ENCODE measurements at places on chromosomes 7 and 10. TPM values are rescaled to one million over a fixed set of nuclear protein-coding genes. Genes with fewer than 3 reads are reported as not detected.

GRCh38 chr10:122176232-122177213 is 94.6 kb upstream of the BTBD16 start:
- DNase-seq, result no peak

DNA sequence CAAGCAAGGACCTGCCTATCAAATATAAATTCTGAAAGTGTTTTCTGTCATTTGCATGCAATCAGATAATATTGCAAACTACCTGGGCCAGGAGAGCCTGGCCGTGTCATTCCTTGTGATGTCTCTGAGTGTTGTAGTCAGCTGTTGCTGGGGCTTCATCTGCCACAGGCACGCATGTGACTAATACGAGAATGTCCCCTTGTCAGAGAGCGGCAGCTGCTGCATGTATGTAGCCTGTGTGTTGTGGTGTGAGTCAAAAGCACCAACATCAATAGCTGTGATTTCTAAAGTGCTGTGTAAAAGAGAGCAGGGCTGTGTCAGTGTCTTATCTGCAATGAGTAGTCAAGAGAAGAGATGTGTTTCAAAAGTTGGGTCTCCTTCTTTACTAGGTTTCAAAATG is 155.4 kb downstream of the POU6F2 start:
- no peak for DNase-seq

- no peak for DNase-seq
Observed at GRCh38 chr10:97353945-97354344, 19.4 kb upstream of the FRAT2 start.

The BEND7 gene
- total RNA-seq, result 28.0 TPM

GRCh38 chr7:138549082-138549481 is 89.0 kb downstream of the TRIM24 start:
- DNase-seq, result no peak

DNA sequence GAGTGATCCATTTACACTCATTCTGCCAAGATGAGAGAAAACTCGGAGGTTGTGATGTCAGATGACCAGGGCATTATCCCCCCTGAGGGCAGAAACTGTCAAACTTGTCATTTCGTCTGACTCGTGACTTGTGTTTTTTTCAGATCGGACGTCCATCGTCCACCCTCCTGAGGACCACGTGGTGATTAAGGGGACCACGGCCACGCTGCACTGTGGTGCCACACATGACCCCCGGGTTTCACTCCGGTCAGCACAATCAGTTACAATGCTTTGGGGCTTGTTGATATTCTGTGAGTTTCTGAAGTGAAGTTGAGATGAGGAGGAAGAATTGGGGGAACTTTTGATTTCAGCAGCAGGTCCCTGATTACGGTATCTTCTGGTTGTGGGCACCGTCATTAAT is 670.3 kb downstream of the SDK1 start:
- no peak for DNase-seq

The CDNF gene
- 1.9 TPM for total RNA-seq
